ENCODE measurements at places on chromosomes 16 and 17.

DNA sequence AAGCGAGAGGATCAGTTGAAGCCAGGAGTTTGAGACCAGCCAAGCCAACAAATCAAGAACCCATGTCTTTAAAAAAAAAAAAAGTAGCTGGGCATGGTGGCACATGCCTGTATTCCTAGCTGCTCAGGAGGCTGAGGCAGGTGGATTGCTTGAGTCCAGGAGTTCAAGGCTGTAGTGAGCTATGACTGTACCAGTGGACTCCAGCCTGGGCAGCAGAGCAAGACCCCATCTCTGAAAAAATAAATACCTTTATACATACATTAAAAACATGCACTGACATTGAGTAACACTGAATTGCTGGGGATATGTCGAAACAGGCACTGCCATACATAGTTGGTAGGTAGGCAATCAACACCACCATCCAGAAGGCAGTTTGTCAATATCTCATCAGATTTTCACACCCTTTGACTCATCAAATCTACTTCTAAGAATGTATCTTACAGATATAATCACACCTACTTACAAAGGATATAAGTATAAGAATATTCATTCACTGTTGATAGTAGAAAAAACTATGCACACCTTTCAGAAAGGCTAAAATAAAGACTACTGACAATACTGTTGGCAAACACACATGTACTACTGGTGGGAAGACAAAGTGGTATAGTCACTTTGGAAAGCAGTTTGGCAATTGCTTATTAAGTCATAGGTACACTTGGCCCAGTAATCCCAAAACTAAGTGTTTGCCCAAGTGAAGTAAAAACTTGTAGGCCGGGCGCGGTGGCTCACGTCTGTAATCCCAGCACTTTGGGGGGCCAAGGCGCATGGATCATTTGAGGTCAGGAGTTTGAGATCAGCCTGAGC lies 6.4 kb upstream of the CEP20 start:
- DNase-seq: no peak

DNA sequence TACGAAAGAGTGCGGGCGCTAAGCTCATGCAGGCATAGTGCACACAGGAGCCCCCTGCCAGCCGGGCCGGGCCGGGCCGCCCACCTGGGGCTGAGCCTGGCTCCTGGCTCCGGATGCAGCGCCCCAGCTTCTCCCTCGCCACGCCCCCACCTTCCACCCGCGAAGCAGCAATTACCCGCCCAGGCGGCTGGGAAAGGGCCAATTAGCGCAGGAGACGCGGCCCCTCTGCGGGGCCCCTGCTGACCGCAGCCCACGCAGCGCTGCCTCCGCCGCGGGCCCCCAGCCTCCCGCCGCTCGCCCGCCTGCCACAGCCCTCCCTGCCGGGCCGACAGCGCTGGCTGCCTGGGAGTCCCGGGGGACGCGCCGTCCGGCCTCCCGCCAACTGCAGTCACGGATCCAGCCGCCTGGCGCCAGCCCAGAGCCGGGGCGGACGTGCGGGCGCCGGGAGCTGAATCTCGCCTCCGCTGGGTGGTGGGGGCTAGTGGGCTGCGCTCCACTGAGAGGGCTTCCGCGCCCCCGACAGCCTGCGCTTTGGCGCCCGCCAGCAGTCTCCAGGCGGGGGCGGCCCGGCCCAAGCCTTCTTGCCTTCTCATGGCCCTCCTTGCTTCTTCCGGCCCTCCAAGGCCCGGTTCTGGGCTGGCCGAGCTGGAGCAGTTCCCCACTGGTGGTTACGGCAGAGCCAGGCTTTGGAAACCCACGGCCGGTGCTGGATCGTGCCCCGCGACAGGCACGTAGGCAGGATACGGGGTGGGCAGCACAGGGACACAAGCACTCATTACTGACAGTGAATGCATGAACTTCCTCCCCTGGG lies 14.9 kb upstream of the CBFB start:
- DNase-seq: peak; percentile 84

DNA sequence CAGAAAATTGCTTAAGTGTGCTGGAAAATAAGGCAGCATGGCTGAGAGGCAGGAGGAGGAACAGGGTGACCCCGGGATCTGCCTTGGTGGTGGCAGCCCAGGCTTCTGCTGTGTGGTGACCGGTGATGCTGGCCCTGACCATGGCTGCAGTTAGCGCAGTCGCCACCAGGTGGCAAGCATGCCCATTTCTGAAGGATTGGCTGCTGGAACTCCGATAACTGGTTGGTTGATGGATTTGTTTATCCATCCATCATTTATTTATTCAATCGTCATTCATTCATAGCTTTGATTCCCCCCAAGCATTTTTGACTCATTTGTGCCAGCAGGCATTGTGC lies 29.1 kb upstream of the ITGA3 start:
- peak; percentile 74 for DNase-seq

DNA sequence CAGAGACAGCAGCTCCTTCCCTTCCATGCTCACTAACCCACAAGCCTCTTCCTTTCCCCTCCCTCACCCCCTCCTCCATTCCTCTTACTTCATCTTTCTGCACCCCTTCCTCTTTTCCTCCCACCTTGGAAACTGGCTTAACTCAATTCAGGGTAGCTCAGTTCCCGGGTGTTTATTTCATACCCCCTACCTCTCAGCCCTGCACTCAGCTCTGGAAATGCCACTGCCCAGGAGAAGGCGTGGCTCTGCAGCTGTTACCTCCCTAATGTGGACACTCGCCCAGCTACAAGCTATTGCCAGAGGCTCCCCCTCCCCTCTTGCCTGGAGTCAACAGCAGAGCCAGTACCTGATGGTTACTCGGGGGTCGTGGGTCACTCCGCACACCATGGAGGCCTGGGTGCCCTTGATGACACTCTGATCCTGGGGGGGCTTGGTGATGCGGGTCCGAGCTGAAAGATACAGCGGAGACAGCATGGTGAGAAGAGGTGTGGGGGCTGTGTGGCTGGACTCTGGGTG lies 118.4 kb upstream of the CDC42EP4 start:
- no peak for DNase-seq

- no peak for DNase-seq
Measured at GRCh38 chr16:10037751-10038150, 144.5 kb downstream of the GRIN2A start.

- DNase-seq: no peak
Measured at GRCh38 chr16:2904922-2905240, 6.8 kb upstream of the FLYWCH1 start.
